Activated T-helper 2 cell treated with anti-CD3 and anti-CD28 coated beads, Interferon-gamma antibody, Interleukin-2, Interleukin-4, amounts not matched to agents 10 μg/mL and 5 μg/mL and 100 μg/mL, durations not matched to agents 14 hours and 24 hours and 36 hours (primary cell): ENCODE measurements at places on chromosomes 2 and 18.

GRCh38 chr2:128288781-128289180 is 29.9 kb downstream of the HS6ST1 start:
- DNase-seq: no peak

DNA sequence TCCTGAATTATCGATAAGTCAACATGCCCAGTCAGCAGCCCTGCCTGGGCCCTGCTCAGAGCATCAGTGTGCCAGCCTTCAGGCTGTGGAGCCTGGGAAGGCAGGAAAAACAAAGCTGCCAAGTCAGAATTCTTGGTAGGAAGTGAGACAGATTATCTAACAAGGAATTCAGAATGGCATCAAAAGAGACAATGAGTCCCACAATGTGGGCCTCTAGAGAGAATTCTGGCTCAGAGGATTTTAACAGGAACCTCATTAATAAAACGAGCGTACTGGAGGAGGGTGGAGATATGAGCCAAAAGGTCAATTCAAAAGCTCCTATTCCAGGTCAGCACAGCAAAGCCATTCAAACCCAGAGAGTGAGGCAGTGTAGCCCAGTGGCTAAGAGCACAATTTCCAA is 327.6 kb upstream of the MMADHC start:
- DNase-seq: no peak

DNA sequence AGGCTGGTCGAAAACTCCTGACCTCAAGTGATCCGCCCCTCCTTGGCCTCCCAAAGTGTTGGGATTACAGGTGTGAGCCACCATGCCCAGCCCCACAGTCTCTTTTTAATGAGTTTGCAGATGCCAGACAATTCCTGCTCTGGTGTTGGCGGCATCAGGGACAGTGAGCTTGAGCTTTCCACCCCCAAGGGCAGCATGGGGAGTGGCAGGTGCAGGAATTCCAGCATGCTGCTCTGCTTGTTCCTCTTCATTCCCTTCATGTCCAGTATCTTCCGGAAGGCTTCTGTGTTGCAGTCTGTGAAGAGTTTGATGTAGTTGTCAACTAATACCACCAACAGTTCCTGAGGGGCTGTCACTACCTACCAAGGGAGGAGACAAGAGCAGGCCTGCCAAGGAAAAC is 137.3 kb downstream of the SS18 start:
- DNase-seq: no peak

DNA sequence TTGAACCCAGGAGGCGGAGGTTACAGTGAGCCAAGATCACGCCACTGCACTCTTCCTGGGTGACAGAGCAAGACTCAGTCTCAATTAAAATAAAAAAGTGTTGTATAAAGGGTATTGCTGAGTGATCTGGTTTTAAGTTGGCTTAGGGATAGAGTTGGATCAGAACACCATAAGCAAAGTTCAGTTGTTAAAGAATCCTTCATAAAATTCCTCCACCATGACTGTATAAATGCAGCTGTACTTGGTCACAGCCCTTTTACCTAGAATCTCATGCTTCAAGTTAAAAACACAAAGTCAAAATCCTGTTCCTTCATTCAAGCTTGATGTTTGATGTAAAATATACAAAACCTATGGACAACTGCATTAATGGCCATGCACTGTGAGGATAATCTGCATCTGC is 33.4 kb upstream of the PNO1 start:
- no peak for DNase-seq

GRCh38 chr18:6595666-6596065 is 133.8 kb upstream of the ARHGAP28 start:
- DNase-seq: no peak

- no peak for DNase-seq
Measured at GRCh38 chr18:44899832-44900231, 219.1 kb downstream of the SETBP1 start.

DNA sequence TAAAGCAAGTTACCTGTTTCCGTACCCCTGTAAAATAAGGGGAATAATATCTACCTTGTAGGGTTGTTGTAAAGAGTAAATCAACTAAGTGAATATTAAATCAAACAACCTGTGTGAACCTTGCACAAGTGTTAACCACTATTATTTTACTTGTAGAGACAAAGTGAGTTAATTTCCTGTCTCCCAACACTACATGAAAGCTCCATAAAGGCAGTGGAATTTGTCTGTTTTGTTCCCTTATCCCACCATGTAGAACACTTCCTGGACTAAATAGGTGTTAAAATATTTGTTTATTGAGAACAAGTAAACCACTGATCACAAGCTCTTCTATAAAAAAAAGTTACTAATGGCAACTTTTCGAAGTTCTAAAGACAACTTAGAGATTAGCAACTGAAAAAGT is 3.3 kb downstream of the ARL5A start:
- DNase-seq: no peak

DNA sequence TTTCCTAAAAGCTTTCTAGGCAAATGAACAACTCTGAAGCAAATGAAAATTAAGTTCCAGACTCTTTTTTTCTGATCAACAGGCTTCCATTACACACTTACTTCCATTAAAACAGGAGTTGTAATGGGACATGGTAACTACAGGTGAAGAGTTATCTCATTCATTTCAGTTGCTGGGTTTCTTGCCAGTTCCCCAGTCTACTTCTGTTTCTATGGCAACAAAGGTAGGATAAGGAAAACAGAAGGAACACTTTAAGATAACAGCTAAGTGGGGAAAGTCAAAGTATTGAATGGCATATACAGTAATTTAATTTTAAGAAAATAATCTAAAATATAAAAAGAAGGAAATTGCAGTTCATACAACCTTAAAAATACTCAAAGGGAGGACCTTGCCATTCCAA is 25.1 kb downstream of the BAZ2B start:
- no peak for DNase-seq

DNA sequence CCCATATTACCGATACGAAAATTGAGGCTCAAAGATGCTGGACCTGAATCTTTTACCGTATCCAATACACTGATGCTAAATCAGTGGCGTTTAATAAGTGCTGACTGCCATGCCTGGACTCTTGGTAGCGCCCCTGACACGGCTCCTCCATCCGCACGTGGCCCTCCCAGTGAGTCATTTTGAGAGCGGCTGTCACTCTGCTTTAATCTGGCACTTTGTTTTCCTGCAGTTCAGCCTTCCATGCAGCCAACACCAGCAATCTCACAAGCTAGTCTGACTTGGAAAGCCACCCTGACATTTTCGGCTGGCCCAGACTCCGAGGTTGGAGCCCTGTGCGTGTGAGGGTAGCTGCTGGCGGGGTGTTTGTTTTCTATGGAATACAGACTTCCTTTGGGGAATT is 155.1 kb upstream of the LMAN1 start:
- DNase-seq: no peak

- DNase-seq: no peak
Measured at GRCh38 chr2:45770811-45771210, 119.3 kb downstream of the PRKCE start.

GRCh38 chr18:683531-683930 is 26.1 kb downstream of the TYMS start:
- DNase-seq: no peak

DNA sequence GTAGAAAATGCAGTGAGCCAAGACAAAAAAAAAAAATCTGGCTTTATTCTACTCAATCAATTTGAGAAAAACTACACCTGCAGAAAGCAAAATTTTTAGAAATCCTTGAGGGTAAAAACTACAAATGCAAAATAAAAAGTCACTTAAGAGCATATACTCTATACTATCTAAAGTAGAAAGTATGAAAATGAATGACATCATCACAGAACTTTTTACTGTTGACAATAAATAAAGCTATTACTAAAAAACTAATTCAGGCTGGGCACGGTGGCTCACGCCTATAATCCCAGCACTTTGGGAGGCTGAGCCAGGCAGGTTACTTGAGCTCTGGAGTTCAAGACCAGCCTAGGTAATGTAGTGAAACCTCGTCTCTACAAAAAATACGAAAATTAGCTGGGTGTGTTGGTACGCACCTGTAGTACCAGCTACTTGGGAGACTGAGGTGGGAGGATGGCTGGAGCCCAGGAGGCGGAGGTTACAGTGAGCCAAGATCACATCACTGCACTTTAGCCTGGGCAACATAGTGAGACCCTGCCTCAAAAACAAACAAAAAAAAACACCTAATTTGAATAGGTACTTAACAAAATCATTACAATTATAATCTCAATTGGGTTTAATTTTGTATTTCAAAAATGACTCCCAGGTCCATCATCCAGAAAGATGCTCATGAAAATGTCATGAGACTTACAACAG is 7.6 kb downstream of the NFU1 start:
- no peak for DNase-seq

GRCh38 chr18:43213816-43214215 is 63.5 kb downstream of the SYT4 start:
- no peak for DNase-seq

GRCh38 chr18:38250971-38251370 is 685.4 kb upstream of the CELF4 start:
- DNase-seq: no peak

GRCh38 chr2:219128396-219128795 is 32.2 kb downstream of the NHEJ1 start:
- DNase-seq: no peak

DNA sequence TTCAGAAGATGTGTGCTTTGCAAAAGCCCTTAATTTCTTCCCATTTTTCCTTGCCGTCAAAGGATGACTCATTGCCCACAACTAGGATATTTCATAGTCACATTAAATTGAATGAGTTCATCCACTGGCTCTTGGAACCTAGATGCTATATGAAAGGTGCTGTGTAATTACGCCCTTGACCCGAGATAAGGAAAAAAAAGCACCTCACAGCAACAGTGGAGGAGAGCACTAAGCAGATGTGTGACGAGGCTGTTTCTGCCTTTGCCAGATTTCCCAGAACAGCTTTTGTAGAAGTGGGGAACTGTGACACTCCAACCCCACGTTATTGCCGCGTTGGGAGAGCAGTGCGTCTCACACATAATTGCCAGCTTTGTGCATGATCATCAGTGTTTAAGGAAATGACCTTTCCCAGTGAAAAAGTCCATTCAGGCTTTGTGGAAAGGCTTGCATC is 33.3 kb upstream of the TMEM87B start:
- DNase-seq: no peak

DNA sequence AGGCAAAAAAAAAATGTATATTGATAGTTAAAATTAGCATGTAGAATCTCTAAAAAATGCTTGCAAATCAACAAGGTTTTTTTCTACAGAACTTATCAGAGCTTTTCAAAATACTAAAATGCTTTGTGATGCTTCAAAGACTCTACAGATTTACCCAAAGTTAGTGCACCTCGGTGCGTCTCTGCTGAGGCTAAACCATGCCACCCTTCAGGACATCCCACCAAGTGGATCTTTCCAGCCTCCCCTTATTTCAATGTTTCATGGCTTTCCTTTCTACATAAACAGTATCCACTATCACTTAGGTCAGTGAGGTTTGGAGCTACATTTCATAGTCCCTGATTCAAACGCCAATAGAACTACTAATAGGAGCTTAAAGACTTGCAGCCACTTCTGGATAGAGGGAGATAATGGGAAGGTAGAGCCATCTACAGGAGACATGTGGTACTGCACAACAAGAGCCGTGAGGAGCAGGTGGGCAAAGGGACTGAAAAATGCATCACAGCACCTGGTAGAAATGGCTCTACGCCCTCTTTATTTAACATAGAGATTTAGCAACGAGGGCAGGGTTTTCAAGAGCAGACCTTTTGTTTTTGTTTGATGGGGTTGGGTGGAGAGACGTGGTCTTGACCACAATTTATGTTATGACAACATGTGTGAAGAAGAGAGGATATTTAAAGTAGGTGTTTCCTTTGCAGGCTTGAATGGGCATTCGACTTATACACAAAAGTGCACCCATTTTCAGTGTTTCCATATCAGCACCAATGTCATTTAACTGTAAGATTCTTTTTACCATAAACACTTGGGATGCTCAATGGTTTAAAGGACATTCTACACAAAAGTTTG is 56.1 kb upstream of the SLC35G4 start:
- DNase-seq: peak; percentile 13

- DNase-seq: no peak
Measured at GRCh38 chr2:189511210-189511959, 69.2 kb downstream of the SLC40A1 start.

GRCh38 chr2:25514043-25514637 is 159.2 kb downstream of the DTNB start:
- no peak for DNase-seq

- DNase-seq: no peak
Measured at GRCh38 chr2:208782097-208782496, 375.5 kb downstream of the PTH2R start.

- no peak for DNase-seq
Measured at GRCh38 chr2:159946326-159946999, 116.0 kb downstream of the PLA2R1 start.

- DNase-seq: no peak
Measured at GRCh38 chr2:179824961-179825360, 36.5 kb downstream of the ZNF385B start.

DNA sequence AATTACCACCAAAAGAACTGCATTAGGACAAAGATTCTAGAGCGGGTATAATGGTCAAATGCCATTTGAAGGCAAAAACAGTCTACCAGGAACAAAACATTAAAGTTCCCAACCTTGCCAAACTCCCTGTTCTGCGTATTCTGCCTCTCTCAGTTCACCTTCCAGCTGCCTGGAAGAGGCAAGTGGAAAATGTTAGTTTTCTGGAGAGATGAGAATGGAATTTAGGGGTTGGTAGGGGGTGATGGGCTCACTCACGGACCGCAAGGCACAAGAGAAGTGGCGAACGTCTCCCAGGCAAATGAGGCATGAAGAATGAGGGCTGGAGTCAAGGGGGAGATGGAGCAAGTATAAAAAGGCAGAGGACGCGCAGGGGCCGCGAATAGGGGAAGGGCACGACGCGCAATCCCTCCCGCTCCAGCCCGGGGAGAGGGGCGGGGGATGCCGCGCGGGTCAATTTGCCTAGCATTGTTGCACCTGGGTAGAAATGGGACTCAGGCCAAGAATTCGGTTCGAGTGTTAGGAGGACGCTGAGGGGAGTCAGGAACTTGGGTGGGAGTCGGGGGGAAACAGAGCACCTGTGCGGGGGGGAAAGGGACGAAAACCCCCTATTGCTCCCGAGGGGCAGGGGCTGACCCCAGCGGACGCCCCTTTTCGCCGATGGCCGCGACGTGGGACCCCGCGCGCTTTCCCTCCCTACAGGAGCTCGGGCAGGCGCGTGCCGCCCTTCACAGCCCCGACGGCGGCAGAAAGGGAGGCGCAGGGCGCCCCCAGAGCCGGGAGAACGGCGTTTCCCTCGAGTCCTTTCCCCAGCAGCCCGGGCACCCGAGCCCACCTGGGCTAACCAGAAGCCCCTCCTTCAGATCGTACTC is 573 bp downstream of the PAIP2B start:
- peak; percentile 19 for DNase-seq

GRCh38 chr2:182047544-182047943 is 61.9 kb downstream of the PPP1R1C start:
- DNase-seq: no peak

DNA sequence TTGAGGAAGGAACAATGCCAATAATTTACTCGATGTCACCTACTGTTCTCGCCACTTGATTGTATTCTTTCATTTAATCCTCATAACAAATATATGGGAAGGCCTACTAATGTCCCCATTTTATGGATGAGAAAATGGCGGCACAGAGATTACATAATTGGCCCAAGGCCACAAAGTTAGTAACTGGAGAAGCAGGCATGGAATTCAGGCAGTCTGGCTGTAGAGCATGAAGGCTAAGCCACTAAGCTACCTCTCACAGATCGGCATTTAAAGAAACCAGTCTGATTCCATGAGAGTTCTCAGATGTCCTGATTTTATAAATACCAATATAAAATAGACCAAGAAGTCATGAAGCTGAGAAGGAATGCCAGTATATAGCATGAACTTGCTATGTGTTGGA is 121.8 kb upstream of the EPAS1 start:
- no peak for DNase-seq

GRCh38 chr2:195331129-195331528 is 325.9 kb upstream of the SLC39A10 start:
- DNase-seq: no peak

- no peak for DNase-seq
Measured at GRCh38 chr2:40279001-40279400, 172.9 kb downstream of the SLC8A1 start.
